ENCODE measurements at places on chromosomes 6 and 20. TPM values are rescaled to one million over a fixed set of nuclear protein-coding genes. Genes with fewer than 3 reads are reported as not detected.

BEND6 gene
- 4.0 TPM for total RNA-seq

RAET1L gene
- not detected for total RNA-seq

NR2E1 gene
- not detected for total RNA-seq

ZNF391 gene
- 1.3 TPM for total RNA-seq

PLN gene
- total RNA-seq = not detected

GNAS-AS1 gene
- total RNA-seq = 0.32 TPM

PRL gene
- not detected for total RNA-seq

CYP39A1 gene
- total RNA-seq = not detected

LRFN2 gene
- total RNA-seq = not detected

Data from cardiac atrium fibroblast (primary cell).